ENCODE measurements at places on chromosomes 7 and 10.

- H3K36me3 ChIP-seq = no peaks in the 10 kb centered on the region
- H3K4me3 ChIP-seq = no peak overlapping the region
- no peaks in the 10 kb centered on the region for H3K27me3 ChIP-seq
These were observed 321.6 kb upstream of the LRRTM3 start for GRCh38 chr10:66604195-66604594.

DNA sequence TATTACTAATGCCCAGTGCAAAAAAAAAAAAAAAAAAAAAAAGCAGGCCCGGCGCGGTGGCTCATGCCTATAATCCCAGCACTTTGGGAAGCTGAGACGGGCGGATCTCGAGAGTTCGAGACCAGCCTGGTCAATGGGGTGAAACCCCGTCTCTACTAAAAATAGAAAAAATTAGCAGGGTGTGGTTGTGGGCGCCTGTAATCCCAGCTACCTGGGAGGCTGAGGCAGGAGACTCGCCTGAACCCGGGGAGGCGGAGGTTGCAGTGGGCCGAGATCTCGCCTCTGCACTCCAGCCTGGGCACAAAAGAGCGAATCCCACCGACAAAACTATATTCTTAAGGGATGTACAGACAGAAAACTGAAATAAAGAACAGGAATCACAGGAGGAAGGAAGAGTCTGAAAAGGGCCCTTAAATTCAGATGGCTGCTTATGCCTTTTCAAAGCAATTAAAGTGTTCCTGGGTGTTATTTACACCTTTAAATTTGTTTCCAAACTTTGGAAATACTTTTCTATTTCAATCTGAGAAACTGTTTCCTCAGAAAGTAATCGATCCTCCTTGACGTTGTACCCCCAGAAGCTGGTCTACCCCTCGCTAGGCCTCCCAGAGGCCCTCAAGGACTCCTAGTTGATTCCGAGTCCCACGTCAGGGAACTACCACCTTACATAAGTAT lies 2.0 kb upstream of the KMT2E start:
- peak overlapping the region; percentile 99 for H3K4me3 ChIP-seq
- peaks cover 8% of the 10 kb centered on the region for H3K27me3 ChIP-seq
- H3K27ac ChIP-seq = peak overlapping the region; percentile 100
- peaks cover 21% of the 10 kb centered on the region for H3K36me3 ChIP-seq
- H3K4me1 ChIP-seq = peaks cover 21% of the 10 kb centered on the region

GRCh38 chr7:140653319-140654108 lies 12.9 kb upstream of the DENND2A start:
- H3K4me3 ChIP-seq = no peak overlapping the region
- H3K4me1 ChIP-seq = peaks cover 30% of the 10 kb centered on the region
- DNase-seq = peak; percentile 76

- no peak for DNase-seq
- peaks cover 4% of the 10 kb centered on the region for H3K36me3 ChIP-seq
- no peak overlapping the region for H3K27ac ChIP-seq
- no peak overlapping the region for H3K4me3 ChIP-seq
- peaks cover 20% of the 10 kb centered on the region for H3K4me1 ChIP-seq
These were observed 200.1 kb downstream of the LRRN3 start for GRCh38 chr7:111290982-111291381.

- H3K36me3 ChIP-seq = no peaks in the 10 kb centered on the region
- no peak overlapping the region for H3K27ac ChIP-seq
- no peaks in the 10 kb centered on the region for H3K27me3 ChIP-seq
- H3K4me3 ChIP-seq = no peak overlapping the region
These were observed 42.2 kb downstream of the GPR85 start for GRCh38 chr7:113044394-113044793.

GRCh38 chr10:14698111-14698828 lies 76.4 kb downstream of the FAM107B start:
- no peaks in the 10 kb centered on the region for H3K36me3 ChIP-seq
- H3K4me1 ChIP-seq = peaks cover 16% of the 10 kb centered on the region
- H3K27me3 ChIP-seq = peaks cover 2% of the 10 kb centered on the region
- H3K27ac ChIP-seq = no peak overlapping the region

DNA sequence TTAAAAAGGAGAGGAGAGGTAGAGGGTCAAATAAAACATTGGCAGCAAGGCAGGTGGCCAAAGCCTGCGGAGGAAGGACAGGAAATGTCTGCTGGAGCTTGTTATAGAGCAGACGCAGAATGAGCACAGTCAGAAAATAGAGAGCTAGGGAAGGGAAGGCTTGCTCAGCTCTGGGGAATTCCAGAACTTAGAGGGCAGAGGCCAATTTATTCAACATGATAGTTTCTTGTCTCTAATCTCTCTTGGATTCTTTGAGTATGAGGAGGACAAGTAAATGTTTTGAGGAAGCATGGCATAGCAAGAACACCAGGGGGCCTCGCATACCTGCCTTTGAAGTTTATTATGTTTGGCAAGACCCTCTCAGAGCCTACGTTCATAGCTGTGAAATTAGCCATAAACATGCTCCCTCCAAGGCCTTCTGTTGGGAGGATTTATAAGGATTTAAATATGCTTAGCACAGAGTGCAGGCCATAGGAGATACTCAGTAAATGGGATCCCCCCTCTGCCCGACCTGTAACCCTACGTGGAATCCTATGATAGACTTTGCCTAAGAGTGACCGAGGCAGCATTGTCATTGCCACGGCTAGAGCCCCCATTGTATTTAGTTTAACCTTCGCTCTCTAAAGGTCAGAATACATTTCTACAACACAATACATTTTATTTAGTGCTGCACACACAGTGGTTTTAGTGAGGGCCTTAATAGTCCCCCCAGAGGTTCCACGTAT lies 293.9 kb downstream of the CCDC3 start:
- H3K27me3 ChIP-seq = no peaks in the 10 kb centered on the region
- H3K4me1 ChIP-seq = peaks cover 38% of the 10 kb centered on the region
- H3K4me3 ChIP-seq = no peak overlapping the region
- H3K36me3 ChIP-seq = no peaks in the 10 kb centered on the region

Measured in type B pancreatic cell (in vitro differentiated cells).